DMS79 (cell line): ENCODE measurements at places on chromosomes 16 and 17.

DNA sequence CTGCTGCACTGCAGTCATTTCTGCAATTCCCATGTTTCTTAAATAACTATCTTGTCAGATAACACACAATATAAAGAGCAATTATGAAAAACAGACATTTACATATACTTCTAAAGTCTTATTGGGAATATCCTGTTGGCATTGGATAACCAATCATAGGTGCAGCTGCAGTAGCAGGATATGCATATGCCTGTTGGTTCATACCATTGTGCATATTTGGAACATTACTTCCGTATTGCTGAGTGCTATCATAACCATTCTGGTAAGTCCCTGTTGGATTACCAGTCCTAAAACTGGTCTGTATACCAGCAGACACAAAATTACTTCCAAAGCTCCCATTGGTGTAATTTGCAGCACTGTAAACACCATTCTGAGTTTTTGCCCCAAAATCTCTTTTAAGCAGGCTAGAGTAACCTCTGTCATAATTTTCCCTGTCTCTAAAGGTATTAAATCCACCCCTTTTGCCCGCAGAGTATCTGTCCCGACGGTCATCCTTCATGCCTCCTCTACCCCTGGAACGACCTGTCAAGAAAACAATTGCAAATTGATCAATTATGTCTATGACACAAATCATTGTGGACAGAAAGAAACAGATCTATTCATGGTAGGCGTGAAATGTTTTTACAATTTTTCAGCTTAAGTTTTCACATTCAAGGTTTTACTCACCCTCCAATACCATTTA lies 3.1 kb upstream of the POLG2 start:
- DNase-seq, result no peak

DNA sequence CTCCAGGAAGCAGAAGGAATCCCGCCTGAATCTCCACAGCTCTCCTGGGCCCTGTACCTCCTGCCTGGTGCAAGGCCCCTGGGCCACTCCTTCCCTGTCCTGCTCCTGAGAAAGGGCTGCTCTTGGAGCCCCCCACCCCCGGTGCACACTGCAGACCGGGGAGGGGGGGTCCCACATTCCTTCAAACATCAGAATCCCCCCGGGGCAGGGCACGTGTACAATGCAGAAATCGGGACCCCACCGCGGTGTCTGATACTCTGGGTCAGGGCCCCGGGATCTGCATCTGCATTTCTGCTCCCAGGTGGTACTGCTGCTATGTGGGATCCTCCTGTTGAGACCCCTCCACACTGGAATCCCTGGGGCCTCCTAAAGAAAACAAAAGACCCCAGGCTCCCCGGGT lies 99.5 kb upstream of the GSE1 start:
- no peak for DNase-seq

- peak; percentile 45 for DNase-seq
Measured at GRCh38 chr16:2969545-2970521, 685 bp downstream of the PAQR4 start.

DNA sequence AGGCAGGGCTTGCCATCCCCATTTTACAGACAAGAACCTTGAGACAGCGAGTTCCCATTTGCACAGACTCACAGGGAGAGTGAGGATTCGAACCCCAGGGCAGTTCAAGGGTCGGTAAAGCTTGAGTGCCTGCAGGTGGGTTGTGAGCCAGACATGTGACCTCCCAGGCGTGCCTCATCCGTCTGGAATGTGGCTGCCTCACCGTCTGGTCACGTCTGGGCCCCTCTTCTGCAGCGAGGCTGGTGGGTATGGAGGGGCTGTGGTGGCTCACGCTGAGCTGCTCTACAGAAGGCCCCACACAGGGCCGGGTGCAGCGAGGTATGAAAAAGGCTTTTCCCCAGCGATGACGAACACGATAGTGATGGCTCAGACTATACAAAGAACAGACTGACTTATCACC lies 35.8 kb upstream of the LHX1 start:
- no peak for DNase-seq

GRCh38 chr17:42918902-42919521 lies 18.4 kb downstream of the G6PC1 start:
- DNase-seq, result no peak
